ENCODE measurements at places on chromosomes 6 and 20. TPM values are rescaled to one million over a fixed set of nuclear protein-coding genes. Genes with fewer than 3 reads are reported as not detected.
A peak's percentile ranks its signal among the peaks of the same experiment; 100 is the strongest.

DNA sequence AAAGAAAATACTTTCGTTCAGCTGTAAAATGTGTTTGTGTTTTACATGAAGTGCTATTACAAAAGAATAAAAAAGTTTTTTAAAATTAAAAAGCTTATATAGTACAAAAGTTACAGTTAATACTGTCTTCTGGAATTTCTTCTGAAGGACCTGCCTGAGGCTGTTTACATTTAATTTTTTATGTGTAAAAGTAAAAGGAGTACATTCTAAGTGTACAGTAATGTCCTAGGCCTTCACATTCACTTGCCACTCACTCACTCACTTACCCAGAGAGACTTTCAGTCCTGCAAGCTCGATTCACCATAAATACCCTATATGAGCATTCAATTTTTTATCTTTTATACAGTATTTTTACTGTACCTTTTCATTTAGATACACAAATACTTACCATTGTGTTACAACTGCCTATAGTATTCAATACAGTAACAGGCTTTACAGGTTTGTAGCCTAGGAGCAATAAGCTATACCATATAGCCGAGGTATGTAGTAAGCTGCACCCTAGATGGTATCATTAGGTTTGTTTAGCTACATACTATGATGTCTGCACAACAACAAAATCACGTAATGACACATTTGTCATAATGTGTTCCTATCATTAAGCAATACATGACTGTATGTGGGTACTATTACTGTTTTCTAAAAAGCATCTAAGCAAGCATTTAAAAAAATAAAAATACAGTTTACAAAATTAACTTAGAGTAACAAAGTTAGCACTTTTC, 33.0 kb downstream of the RNF146 start:
- no peak for DNase-seq

Gene CAGE1
- total RNA-seq, result not detected

DNA sequence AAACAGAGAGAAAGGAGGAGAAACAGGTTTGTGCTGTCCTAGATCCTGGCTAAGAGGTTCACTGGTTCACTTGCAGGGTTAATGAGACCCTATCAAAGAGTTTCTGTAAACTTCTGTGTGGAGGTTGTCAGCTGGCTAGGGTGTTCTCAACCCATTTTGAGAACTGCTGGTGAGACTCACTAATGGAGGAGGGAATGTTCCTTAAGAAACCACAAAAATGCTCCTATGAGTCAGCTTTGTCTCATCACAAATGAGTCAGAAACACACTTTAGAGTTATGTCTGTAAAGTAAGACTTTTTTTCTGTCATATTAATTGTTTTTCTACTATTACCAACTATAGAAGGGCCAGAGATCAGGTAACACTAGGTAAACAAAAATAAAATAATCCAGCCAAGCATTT, 884.4 kb downstream of the PHF3 start:
- no peak for DNase-seq

Gene DST
- total RNA-seq, result 535 TPM

DNA sequence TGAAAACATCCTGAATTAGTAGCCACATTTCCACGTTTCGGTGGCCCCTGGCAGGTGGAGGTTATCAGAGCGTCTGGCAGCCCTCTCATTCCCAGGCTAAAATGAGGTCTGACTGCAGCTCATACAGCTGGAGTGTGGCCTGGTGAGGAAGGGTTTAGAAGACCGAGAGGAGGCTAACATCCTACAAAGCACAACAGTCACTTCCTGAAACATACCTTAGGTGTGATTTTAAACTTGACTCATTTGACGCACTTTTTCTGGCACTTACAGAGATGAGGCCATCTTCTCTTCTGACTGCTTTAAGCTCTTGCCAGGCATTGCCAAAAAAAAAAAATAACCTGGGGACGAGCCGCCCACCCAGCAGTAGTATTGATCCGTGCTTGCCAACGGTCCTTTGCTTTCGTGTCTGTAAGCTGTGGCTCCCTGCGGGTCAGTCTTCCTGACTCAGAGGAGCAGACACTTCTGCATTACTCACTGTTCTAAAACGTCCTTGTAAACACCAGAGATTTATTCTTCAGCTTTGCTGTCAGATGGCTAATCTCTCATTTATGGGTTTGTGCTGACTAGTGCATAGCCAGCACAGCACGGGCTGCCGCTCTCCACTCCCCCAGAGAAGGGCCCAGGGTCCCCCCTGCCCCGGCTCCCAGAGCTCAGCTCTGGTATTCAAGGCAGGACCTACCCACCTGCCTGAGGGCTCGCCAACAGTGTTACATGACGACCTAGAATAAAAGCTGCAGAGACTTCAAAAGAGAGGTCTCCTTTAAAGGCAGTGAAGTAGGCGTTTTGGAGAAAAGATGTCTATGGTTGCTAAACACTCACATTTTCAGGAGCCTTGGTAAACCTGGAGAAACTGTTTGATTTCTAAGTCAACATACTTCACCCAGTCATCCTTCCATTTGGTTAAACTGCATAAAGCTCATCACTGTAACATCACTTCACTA, 78.5 kb upstream of the FRMD1 start:
- no peak for DNase-seq

Gene BAG2
- total RNA-seq, result 10.8 TPM

GRCh38 chr20:13487202-13487601, 151.5 kb downstream of the TASP1 start:
- no peak for DNase-seq

DNA sequence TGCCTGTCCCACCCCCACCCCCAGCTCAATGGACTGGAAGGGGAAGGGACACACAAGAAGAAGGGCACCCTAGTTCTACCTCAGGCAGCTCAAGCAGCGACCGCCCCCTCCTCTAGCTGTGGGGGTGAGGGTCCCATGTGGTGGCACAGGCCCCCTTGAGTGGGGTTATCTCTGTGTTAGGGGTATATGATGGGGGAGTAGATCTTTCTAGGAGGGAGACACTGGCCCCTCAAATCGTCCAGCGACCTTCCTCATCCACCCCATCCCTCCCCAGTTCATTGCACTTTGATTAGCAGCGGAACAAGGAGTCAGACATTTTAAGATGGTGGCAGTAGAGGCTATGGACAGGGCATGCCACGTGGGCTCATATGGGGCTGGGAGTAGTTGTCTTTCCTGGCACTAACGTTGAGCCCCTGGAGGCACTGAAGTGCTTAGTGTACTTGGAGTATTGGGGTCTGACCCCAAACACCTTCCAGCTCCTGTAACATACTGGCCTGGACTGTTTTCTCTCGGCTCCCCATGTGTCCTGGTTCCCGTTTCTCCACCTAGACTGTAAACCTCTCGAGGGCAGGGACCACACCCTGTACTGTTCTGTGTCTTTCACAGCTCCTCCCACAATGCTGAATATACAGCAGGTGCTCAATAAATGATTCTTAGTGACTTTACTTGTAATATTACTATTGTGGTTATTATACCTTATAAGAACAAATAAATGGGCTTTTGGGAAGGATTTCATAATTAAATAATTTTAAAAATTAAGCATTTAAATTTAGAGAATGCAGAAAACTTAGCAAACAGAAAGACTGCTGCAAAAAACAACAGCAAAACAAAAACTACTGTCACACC, 8.4 kb downstream of the CDKN1A start:
- no peak for DNase-seq

GRCh38 chr20:38766071-38766470, 17.8 kb downstream of the ACTR5 start:
- DNase-seq, result no peak

Gene CD83
- total RNA-seq, result 0.82 TPM

Gene LST1
- 1.1 TPM for total RNA-seq

Gene RGL2
- 21.3 TPM for total RNA-seq

Gene DDO
- 0.95 TPM for total RNA-seq

Gene TNXB
- total RNA-seq, result 84.5 TPM

Gene OR12D3
- not detected for total RNA-seq

GRCh38 chr20:49030954-49031619, 15.0 kb upstream of the CSE1L start:
- DNase-seq, result no peak

GRCh38 chr6:69915346-69915745, 49.0 kb downstream of the COL19A1 start:
- no peak for DNase-seq

Gene GTSF1L
- total RNA-seq, result not detected

DNA sequence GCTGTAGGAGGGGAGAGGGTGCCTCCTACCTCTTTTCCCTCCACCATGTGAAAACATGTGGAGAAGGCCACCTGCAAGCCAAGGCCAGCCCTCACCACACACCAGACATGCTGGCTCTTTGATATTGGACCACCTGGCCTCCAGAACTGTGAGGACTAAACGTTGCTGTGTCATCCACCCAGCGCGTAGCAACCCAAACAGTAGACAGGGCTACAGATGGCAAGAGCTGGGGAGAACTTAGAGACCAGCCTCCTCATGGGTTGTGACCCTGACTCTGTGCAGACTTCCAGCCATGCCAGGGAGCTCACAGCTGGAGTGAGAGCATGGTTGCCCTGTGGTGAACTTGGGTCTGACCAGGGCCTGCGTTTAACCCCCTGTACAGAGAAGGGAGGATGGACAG, 195.9 kb upstream of the CST7 start:
- no peak for DNase-seq

DNA sequence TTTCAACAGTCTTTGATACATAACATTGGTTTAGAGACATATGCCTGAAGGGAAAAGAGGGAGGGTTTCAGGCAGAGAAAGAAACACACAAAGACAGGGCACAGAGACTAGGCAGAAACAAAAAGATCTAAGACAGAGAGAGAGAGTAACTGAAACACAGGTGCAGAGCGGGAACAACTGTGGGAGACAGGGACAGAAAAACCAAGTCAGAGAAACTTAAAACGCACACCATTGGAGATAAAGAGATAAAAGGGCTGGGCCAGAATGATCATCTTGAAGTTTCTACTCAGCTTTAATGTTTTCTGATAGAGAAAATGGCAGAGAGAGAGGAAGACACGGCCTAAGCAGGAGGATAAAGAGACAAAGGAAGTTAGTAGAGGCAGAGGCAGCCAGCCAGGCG, 11.8 kb downstream of the UNC5CL start:
- no peak for DNase-seq

GRCh38 chr6:40948570-40948969, 90.5 kb downstream of the UNC5CL start:
- DNase-seq, result no peak

GRCh38 chr6:14791526-14791925, 454.3 kb upstream of the JARID2 start:
- DNase-seq, result no peak

DNA sequence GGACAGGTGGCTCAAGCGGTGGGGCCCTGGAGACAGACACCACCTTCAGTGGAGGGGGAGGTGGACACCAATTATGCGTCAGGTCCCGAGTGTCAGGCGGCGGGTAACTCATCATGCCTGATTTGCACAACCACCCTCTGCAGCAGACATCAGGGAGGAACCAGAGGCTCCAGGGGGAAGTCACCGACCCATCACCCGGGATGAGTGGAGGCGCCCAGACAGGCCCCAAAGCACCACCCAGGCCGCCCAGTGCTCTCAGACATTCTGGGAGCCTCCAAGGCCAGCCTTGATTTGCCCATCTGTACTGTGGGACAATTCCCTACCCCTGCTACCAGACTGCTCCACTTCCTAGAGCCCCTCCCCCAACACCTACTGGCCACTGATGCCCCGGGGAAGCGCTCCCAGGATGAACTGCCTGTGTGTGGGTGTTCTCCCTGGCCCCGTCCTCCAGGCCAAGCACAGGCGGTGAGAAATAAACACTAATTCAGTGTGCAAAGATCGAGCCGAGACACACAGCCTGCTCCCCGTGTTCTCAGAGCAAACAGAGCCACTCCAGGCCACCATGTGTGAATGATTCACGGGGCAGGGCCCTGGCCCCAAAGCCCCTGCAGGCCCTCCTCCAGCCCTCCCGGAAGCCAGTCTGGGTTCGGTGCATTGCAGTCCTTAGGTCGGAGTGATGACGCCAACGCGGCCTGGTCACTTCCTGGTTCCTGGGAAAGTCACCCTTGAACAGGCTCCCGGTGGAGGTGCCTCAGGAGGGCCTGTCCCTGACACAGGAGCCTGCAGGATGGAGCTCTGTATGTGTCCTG, 107.2 kb downstream of the ASXL1 start:
- peak; percentile 94 for DNase-seq

Gene CD93
- 6.3 TPM for total RNA-seq

GRCh38 chr20:37972256-37973058, 60.8 kb downstream of the TTI1 start:
- DNase-seq, result no peak

Gene PARD6B
- 18.0 TPM for total RNA-seq

Gene TRAPPC3L
- not detected for total RNA-seq

GRCh38 chr6:106731144-106731842, 101.9 kb downstream of the QRSL1 start:
- peak; percentile 71 for DNase-seq

DNA sequence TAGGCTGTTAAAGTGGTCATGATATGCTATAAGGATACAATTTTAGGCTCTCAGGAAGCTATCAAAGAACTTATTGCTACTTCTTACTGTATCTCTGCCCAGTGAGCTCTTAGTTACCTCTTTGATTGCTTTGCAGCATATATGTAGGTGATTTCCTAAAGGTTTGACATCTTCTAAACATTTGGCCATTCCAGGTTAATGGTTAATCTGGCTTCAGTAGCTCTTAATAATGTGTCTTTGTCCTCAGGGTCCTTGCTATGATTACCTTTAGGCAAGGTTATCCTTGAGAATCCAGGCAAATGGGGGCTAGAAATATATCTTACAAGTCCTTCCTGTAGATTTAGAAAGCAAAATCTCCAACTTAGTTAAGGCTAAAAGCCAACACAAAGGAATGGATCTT, 575.4 kb downstream of the TFAP2B start:
- DNase-seq, result no peak

GRCh38 chr20:63622732-63623131, 4.2 kb downstream of the GMEB2 start:
- no peak for DNase-seq

Gene POPDC3
- total RNA-seq, result 0.79 TPM

- DNase-seq, result no peak
These were observed 177.7 kb downstream of the SMOC2 start for GRCh38 chr6:168618546-168619315.

- DNase-seq, result no peak
These were observed 5.3 kb downstream of the SS18L1 start for GRCh38 chr20:62148908-62149314.

Gene EDN1
- 6.7 TPM for total RNA-seq
